Stimulated activated CD8-positive, alpha-beta memory T cell treated with anti-CD3 and anti-CD28 coated beads, Interleukin-15, amount 100 ng/mL, for 1 hour (primary cell): ENCODE measurements at places on chromosomes 5 and 9.

DNA sequence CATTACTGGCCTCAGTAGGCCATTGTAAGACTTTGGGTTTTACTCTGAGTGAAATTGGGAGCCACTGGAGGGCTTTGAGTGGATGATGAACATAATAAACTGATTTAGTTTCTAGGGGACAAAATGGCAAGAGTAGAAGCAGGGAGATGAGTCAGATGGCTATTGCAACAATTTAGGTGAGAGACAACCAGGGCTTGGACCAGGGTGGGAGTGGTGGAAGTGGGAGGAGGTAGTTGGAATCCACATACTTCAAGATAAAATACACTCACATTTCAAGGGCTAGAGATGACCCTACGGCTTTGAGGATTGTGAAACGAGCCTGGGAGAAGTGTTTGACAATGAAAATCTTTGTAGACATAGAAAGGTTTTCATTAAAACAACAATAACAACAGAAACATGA lies 136.3 kb downstream of the ACTBL2 start:
- DNase-seq: no peak

DNA sequence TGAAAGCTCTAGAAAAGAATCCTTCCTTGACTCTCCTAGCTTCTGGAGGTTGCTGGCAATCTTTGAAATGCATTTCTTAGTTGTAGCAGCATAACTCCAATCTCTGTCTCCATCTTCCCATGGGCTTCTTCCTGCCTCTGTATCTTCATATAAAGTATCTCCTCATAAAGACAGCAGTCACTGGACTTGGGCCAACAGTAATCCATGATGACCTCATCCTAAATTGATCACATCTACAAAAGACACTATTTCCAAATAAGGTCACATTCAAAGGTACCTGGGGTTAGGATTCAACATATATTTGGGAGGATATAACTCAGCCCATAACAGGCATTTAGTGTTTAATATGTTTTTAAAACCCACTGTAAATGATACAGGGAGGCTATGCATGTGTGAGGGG lies 123.3 kb downstream of the MLLT3 start:
- DNase-seq: no peak

- DNase-seq: no peak
Measured at GRCh38 chr9:133640160-133640559, 4.0 kb downstream of the DBH start.

DNA sequence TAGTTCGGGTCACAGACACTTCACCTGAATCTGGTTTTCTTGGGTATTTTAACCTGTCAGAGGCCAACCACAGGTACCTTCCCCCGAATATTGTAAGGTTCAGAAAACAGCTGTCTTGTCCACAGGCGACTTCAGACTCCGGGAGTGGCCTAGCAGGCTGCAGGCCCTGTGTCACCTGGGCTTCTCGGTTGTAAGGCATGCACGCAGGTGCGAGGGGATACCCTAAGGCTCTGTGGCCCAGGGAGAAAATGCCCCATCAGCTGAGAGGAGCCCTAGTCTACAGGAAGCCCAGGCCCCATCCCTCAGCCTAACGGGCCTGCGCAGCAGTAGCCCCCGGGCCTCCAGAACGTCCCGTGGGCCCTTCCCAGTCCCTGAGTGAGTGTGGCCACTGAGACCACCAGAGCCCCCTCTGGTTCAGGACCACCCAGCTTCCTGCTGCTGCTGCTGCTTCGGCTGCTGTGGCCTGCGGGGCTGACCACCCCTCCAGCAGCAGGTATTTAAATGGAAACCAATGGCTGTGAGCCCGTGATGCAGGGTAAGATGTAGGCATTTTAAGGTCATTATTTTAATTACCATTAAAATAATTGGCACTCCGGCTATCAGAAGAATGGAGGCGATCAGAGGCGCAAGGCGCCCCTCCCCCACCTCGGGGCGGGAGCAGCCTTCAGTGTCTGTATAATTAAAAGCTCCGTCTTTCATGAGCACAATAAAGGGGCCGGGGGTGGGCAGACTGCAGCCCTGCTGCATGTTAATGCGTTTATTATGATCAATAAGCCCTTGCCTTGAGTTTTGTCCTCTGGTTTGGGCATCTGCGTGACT lies 65.4 kb downstream of the PSMB7 start:
- DNase-seq: no peak

GRCh38 chr9:21991072-21991959 lies 2.9 kb downstream of the CDKN2A start:
- DNase-seq: no peak

DNA sequence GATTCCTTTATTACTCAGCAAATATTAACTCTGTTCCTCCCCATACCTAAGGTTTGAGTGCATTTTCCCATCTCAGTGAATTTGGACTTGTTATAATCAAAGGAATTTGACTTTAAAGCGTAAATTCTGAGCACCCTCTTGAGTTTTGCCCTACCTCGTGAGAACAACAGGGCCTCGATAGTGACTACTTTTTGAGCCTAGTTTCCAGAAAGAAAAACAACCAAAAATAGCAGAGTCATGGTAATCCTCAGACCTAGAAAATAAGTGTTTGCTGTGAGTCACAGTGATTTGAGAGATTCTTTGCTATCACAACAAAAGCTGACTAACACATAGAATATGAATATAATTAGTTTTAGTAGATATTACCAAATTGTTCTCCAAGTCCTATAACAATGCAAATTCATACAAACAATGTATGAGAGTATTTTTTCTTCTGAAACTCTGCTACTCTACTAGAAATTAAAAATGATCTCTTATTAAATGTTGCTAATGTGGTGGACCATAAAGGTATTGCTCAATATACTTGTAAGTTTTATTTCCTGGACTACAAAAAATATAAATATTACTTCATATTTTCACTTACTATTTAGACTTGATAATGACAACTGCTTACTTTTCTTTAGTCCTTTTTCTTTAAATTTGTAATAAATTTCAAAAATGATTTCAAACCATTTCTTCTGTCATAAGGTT lies 759.7 kb downstream of the BRINP1 start:
- DNase-seq: no peak

DNA sequence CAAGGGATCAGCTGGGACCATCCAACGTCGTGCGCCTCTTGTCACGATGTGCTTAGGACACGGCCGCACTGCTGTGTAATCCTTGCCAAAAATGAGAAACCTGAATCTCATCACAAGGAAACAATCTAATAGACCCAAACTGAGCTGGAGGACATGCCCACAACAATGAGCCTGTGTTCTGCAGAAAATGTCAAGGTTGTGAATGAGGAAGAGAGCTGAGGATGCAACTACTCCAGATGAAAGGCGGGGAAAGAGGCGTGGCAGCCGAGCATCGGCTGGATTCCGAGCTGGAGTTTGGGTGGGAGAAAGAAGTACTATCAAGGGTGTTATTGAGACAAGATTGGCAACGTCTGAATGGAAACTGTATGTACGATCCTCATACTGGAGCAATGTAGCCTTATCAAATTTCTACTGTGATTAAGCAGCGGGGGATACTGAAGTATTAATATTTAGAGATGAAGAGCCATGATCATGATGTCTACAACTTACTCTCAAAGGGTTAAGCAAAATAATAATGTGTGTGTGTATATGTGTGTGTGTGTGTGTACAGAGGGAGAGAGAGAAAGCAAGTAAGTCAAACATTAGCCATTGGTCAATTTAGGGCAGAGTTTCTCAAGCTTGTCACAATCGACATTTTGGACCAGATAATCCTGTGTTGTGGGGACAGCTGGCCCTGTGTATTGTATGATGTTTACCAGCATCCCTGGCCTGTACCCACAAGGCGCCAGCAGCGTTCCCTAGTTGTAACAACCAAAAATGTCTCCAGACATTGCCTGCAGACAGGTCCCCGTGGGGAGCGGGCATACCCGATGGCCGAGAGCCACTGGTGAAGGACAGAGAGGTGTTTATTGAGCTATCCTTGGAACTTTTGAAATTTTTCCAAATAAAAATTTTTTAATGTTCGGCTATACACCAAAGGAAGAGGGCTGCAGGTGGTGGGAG lies 46.5 kb downstream of the DUSP1 start:
- DNase-seq: no peak

- DNase-seq: no peak
Measured at GRCh38 chr9:136568288-136569081, 22.6 kb upstream of the NOTCH1 start.

GRCh38 chr5:135535820-135536801 lies at the start of gene NEUROG1:
TSS of gene NEUROG1 (minus strand) at chr5:135535964. CDS start at chr5:135535690, 274 bp downstream.
- no peak for DNase-seq

DNA sequence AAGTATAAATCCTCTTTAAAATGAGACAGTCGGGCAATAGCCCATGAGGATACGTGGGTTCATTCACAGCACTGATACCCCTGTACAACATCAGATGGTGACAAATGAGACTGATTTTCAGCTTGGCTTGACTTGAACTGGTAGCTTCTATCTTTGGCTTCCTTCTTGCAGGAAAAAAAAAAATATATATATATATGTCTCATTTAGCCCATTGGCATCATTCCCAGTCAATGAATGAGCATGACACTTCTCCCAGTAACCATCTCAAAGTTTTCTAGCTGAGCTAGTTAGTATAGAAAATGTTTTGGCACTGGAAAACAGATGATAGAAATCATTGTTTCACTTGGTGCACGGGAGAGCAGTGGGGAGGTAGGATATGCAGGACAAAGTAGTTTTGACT lies 222.5 kb upstream of the TAS2R1 start:
- DNase-seq: no peak

- DNase-seq: no peak
Measured at GRCh38 chr5:173139631-173140030, 4.7 kb upstream of the BNIP1 start.

GRCh38 chr5:141517312-141517711 lies 28.4 kb downstream of the PCDHGC5 start:
- DNase-seq: no peak

- no peak for DNase-seq
Measured at GRCh38 chr9:12719431-12719830, 26.2 kb downstream of the TYRP1 start.

DNA sequence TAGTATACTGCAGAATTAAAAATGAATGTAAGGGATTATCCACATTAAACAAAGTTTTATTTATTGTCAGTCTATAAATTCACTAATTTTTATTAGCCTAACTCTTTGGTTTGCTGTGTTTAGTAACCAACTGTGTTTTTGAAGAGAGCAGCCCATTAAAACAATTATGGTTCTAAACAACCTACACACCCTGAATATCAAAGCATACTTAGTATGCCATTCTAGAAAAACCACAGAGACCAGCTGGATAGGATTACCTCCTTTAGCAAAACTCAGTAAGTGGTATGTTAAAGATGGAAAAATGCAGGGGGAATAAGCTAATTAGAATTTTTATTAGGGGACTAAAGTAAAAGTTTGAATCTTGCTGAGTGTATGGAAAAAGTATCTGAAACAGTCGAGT lies 1981.7 kb upstream of the NUDT12 start:
- DNase-seq: no peak

- DNase-seq: no peak
Measured at GRCh38 chr9:34540827-34541226, 18.0 kb upstream of the ENHO start.

- DNase-seq: no peak
Measured at GRCh38 chr9:129278391-129279237, 100.6 kb upstream of the IER5L start.

DNA sequence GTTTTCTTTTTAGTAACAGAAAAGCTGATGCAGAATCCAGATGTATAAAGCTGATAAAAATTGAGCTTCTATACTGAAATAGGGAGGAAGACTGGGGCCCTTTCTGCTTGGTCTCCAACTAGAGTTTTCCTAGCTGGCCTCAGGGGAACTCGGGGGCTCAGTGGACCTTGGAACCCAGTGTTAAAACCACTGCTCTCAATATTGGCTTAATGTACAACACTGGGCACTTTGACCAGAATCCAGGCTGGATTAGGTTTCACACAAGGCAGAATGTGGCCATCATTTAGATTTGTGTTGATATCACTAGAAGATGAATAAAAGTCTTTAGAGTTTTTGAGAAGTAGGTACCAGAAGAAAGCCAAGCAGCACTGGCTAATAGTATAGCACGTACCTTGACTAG lies 114.7 kb downstream of the GDNF start:
- DNase-seq: no peak

- DNase-seq: no peak
Measured at GRCh38 chr5:160957312-160957861, 105.4 kb upstream of the ATP10B start.

DNA sequence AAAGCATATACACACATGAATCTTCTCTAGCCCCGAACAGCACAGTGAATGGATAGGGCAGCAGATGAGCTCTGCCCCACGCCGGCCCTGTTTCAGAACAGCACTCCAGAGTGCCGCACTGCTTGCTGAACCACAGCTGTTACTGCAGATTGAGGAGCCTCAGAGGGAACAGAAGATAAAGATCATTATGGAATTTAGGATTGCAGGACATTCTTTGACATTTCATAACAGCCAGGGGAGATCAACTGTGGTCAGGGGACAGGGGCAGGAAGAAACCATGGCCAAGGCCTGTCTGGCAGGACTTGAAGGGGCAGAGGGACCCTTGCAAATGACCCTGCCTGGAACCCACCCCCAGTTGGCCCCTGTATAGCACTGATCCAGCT lies 20.6 kb downstream of the IRF1 start:
- no peak for DNase-seq

DNA sequence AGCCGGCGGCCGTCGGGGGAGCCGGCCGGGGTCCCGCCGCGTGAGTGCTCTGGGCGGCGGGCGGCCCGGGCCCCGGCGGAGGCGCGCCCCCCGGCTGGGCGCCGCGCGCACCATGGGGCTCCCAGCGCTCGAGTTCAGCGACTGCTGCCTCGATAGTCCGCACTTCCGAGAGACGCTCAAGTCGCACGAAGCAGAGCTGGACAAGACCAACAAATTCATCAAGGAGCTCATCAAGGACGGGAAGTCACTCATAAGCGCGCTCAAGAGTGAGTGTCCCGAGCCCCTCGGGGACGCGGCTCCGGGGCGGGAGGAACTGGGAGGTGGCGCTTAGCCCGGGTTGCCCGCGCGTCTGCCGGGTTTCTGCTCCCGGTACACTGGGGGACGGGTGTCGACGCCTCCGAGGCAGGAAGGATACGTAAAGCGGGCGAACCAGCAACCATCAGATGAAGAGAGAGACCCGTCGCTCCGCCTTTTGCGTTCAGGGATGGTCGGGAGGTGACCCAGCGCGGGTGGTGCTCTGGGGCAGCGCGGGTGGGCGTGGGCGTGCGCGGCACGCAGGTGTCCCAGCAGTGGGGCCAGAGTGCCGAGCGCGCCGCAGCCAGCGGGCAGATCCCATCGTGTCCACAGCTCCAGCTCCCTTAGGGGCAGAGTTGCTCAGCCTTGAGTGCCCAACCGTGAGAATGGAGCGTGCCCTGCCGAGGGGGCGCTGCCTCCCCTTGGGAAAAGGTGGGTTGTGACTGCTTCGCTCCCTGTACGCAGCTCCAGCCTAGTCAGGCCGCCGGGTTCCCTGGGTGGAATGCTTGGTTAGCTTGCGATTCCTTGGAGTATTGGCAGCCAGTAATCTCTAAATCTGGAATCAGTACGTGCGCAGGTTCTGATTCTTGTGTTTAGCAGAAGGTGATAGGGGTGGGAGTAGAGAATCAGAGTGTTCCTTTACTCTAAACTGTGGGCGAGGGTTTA lies 753 bp downstream of the ARHGAP26 start:
- peak; percentile 21 for DNase-seq
